Panc1 (cell line): ENCODE measurements at places on chromosomes 5 and 9.

GRCh38 chr9:104779334-104779733, 15.4 kb downstream of the NIPSNAP3B start:
- no peaks in the 10 kb centered on the region; the same call in 1 of the 2 replicates for H3K36me3 ChIP-seq
- H3K27me3 ChIP-seq: no peaks in the 10 kb centered on the region
- no peak overlapping the region for H3K27ac ChIP-seq
- H3K4me1 ChIP-seq: no peaks in the 10 kb centered on the region
- no peak for DNase-seq

DNA sequence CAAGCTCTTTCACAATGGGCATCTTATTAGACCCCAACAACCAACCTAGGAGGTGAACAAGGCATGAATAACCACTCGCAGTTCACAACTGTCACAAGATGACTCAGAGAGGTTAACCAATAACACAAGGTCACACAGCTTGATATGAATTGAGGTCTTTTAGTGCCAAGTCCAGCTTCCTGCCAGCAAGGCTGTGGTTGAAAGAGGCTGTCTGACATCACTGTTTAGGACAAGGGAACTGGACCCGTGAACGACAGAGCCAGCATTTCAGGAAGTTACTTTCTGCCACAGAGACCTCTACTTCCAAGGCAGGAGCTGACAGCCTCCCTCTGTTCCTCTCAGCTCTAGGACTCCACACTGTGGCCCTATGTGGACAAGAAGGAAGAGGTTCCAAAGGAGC, 53.4 kb upstream of the ALDH1B1 start:
- no peaks in the 10 kb centered on the region for H3K27me3 ChIP-seq
- no peaks in the 10 kb centered on the region for H3K4me1 ChIP-seq
- no peak overlapping the region for H3K4me3 ChIP-seq
- H3K36me3 ChIP-seq: no peaks in the 10 kb centered on the region
- DNase-seq: no peak
- no peak overlapping the region for H3K27ac ChIP-seq

DNA sequence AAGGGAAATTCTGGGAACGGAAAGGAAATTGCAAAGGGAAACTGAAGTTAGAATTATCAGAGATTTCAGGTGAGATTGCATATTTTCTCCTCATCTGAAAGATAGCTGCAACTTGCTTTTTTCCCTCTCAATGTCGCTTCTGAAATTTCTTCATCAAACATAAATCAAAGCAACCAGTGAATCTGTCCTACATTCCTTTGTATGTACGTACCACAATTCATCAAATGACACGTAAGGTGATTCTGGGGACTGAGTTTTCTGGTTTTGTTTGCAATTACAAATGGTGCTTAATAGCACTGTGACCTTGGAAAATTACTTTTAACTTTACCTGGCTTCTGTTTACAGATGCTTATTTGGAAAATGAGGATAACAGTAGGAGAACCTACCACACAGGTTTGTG, 21.9 kb upstream of the CNOT6 start:
- no peaks in the 10 kb centered on the region for H3K36me3 ChIP-seq
- H3K4me3 ChIP-seq: no peak overlapping the region
- H3K4me1 ChIP-seq: no peaks in the 10 kb centered on the region
- H3K27ac ChIP-seq: no peak overlapping the region
- H3K27me3 ChIP-seq: no peaks in the 10 kb centered on the region

- no peak for DNase-seq
- H3K36me3 ChIP-seq: no peaks in the 10 kb centered on the region
- H3K4me3 ChIP-seq: no peak overlapping the region
- peaks cover 4% of the 10 kb centered on the region for H3K4me1 ChIP-seq
Observed at GRCh38 chr9:129198319-129199043, 20.4 kb upstream of the IER5L start.

- no peak for DNase-seq
- H3K36me3 ChIP-seq: no peaks in the 10 kb centered on the region
Observed at GRCh38 chr9:130680836-130681768, 12.5 kb upstream of the EXOSC2 start.

GRCh38 chr9:85577353-85577952, 164.3 kb downstream of the AGTPBP1 start:
- DNase-seq: no peak
- no peaks in the 10 kb centered on the region for H3K36me3 ChIP-seq

DNA sequence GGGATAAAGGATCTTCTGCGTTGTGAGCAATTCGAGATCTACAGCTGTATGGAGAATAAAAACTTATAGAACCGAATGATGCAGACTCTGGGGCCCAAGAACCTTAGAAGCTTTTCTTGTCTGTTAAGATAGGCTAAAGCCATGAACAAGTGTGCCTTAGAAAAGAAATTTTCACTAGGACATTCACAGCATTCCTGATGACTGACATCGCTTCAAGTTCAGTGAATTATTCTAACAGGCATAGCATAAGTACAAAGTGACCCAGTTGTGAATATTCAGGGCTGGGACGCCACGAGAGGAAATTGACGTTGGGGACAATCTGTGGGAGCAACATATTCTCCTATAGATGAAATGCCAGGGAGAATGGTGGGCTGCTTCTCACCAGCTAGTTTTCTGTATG, 32.0 kb upstream of the PANK3 start:
- H3K27ac ChIP-seq: no peak overlapping the region
- no peak overlapping the region for H3K4me3 ChIP-seq
- H3K36me3 ChIP-seq: no peaks in the 10 kb centered on the region
- no peaks in the 10 kb centered on the region for H3K4me1 ChIP-seq
- no peak for DNase-seq
- no peaks in the 10 kb centered on the region for H3K27me3 ChIP-seq

DNA sequence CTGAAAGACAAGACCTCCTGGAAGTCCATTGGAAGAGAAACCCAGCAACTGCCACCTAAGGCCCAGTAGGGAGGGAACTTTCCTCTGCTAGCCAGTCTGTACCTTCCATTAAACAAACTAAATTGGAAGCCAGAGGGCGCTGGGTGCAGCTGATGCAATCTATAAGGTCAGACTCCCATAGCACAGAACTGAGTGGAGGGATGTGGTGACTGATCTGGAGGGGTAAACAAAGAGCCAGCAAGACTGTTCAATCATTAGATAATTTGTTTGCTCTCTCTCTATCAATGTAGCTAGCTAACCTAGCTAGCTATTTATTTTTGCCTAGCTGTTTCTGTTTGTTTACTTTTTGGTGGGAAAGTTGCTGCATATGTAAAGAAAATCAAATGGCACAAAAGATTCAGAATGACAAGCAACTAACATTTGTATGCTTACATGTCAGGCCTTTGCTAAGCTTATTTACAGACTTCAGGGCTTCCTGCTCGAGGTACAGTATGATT, 291.8 kb upstream of the DAB2 start:
- H3K36me3 ChIP-seq: no peaks in the 10 kb centered on the region
- peak overlapping the region; percentile 73; the same call in 1 of the 2 replicates for H3K27ac ChIP-seq
- H3K27me3 ChIP-seq: no peaks in the 10 kb centered on the region
- peaks cover 16% of the 10 kb centered on the region for H3K4me1 ChIP-seq
- peak; percentile 80 for DNase-seq

GRCh38 chr5:133760532-133760931, 148.2 kb upstream of the FSTL4 start:
- H3K27ac ChIP-seq: no peak overlapping the region
- peaks cover 25% of the 10 kb centered on the region for H3K27me3 ChIP-seq
- no peak overlapping the region for H3K4me3 ChIP-seq
- no peaks in the 10 kb centered on the region for H3K36me3 ChIP-seq
- no peaks in the 10 kb centered on the region for H3K4me1 ChIP-seq

- H3K36me3 ChIP-seq: no peaks in the 10 kb centered on the region
- H3K4me3 ChIP-seq: no peak overlapping the region
- H3K4me1 ChIP-seq: no peaks in the 10 kb centered on the region
- no peaks in the 10 kb centered on the region for H3K27me3 ChIP-seq
Observed at GRCh38 chr5:137058089-137058488, 441.0 kb downstream of the SPOCK1 start.

- no peaks in the 10 kb centered on the region for H3K36me3 ChIP-seq
- H3K4me3 ChIP-seq: no peak overlapping the region
- no peak overlapping the region for H3K27ac ChIP-seq
Observed at GRCh38 chr5:41532485-41532884, 22.1 kb upstream of the PLCXD3 start.

DNA sequence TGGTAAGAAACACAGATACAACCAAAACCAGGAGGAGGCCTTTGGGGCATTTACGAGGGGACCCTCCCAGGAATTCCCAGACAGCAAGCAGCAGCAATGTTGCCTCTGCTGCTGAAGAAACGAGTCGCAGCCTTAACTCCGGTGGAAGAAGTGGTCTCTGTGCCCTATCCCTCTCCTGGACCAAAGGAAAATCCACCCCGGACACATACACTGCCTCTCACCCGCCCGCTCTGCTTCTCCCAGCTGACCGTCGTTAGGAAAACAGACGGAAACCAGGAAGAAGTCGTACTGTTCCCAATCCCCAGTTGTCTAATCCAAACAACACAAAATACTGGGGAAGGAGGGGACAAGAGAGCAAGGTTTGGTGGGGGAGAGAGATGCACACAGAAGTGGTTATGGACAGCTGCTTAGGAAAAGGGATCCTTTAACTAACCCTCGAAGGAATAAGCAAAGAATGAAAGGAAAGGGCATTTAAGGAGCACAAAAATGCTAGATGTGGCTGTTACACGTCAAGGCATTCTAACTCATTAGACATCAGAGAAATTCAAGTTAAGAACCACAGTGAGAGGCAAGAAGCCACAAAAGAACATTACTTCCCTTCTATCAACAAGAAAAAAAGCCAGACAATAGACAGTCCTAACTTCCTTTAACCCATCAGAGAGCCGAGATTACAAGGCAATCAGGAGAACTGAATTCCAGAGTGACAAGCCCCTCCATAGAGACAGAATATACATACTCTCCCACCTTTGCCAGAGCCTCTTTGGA, 71.9 kb downstream of the ACTL7B start:
- no peak for DNase-seq
- no peaks in the 10 kb centered on the region for H3K4me1 ChIP-seq
- H3K4me3 ChIP-seq: no peak overlapping the region
- H3K27me3 ChIP-seq: no peaks in the 10 kb centered on the region; the same call in none of the 2 replicates
- H3K36me3 ChIP-seq: no peaks in the 10 kb centered on the region
- H3K27ac ChIP-seq: no peak overlapping the region

GRCh38 chr9:7209016-7209715, 451.4 kb downstream of the KDM4C start:
- H3K4me1 ChIP-seq: no peaks in the 10 kb centered on the region
- H3K27ac ChIP-seq: no peak overlapping the region
- no peak for DNase-seq
- no peaks in the 10 kb centered on the region for H3K36me3 ChIP-seq
- H3K4me3 ChIP-seq: no peak overlapping the region
- no peaks in the 10 kb centered on the region for H3K27me3 ChIP-seq

DNA sequence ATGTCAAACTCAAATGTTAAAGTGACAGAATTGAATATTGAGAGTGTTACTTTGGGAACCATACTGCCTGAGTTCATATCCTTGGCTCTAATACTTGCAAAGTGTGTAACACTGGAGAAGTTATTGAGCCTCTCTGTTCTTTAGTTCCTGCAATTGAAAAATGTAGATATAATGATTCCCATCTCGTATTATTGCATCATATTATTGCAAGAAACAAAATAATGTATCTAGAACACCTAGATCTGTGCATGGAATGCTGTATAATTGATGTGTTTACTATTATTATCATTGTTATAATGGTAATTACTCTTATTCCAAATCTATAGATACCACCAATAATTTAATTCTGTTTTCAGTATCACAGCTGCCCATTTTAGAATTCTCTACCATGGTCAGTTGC, 310.3 kb downstream of the GABRG2 start:
- no peaks in the 10 kb centered on the region for H3K4me1 ChIP-seq
- H3K36me3 ChIP-seq: no peaks in the 10 kb centered on the region
- H3K4me3 ChIP-seq: no peak overlapping the region
- DNase-seq: no peak
- no peaks in the 10 kb centered on the region for H3K27me3 ChIP-seq

GRCh38 chr9:108469654-108470053, 386.1 kb downstream of the ACTL7B start:
- DNase-seq: no peak
- no peak overlapping the region for H3K4me3 ChIP-seq
- no peak overlapping the region for H3K27ac ChIP-seq
- no peaks in the 10 kb centered on the region for H3K27me3 ChIP-seq
- H3K4me1 ChIP-seq: no peaks in the 10 kb centered on the region; the same call in 1 of the 2 replicates

- no peak for DNase-seq
- H3K27me3 ChIP-seq: no peaks in the 10 kb centered on the region
- H3K4me3 ChIP-seq: no peak overlapping the region
- no peaks in the 10 kb centered on the region for H3K4me1 ChIP-seq
- H3K27ac ChIP-seq: no peak overlapping the region
Observed at GRCh38 chr9:108045851-108046250, 556.3 kb upstream of the KLF4 start.

DNA sequence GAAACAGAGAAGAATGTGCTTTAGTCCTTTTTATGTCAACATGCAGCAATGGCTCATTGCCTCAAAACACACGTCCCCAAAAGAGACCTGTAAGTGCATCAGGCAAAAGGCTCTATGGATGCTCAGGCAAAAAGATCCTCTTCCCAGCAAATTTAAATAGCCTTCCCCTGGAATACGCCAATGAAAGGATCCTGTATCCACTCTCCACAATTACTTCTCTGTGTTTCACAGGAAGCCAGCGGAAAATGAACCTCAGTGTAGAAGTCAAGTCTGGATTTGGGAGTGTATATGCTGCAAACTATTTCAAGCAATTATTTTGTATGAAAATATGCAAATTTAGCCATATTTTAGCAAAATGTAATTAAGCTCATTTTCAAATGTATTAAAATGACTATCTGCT, 217.9 kb downstream of the EPB41L4A start:
- DNase-seq: no peak
- H3K4me3 ChIP-seq: no peak overlapping the region
- no peaks in the 10 kb centered on the region for H3K4me1 ChIP-seq
- H3K36me3 ChIP-seq: no peaks in the 10 kb centered on the region
- no peak overlapping the region for H3K27ac ChIP-seq

DNA sequence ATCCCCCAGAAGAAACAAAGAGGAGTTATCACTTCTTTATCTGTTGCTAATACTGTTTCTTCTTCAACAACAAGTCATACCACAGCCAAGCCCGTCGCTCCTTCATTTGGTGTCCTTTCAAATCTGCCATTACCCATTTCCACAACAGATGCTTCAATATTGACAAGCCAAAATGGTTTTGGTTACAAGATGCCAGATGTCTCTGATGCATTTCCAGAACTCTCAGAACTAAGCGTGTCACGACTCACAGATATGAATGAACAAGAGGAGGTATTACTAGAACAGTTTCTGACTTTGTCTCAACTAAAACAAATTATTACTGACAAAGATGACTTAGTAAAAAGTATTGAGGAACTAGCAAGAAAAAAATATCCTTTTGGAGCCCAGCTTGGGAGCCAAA, 16.0 kb upstream of the HAND1 start:
- peaks cover 17% of the 10 kb centered on the region for H3K27me3 ChIP-seq
- no peak for DNase-seq
- no peaks in the 10 kb centered on the region for H3K4me1 ChIP-seq
